Neural crest cell (in vitro differentiated cells): ENCODE measurements at places on chromosomes 4 and X.

- no peak for DNase-seq
These were observed 160.5 kb upstream of the AGTR2 start for GRCh38 chrX:116009861-116010710.

DNA sequence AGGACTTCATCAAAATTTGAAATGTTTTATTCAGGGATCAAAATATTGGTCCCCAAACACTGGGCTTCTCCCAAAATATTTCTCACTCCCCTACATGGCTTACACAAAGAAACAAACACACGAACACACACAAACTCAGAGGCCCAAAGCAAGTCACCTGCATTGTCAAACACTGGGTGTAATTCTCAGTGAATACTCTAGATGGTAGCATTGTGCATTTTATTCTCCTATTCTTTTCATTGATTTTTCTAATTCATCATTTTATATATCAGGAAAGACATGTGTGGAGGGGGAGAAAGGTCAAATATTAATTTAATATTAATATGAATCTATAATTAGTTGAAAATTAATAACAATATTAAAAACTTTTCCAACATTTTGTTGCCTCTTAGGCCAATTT, 72.3 kb upstream of the TNMD start:
- DNase-seq = no peak

- DNase-seq = no peak
These were observed 72.6 kb upstream of the PPARGC1A start for GRCh38 chr4:23962462-23962861.

- no peak for DNase-seq
These were observed 11.8 kb downstream of the CLCN5 start for GRCh38 chrX:49934148-49934547.

GRCh38 chrX:149521438-149521837, 16.3 kb upstream of the IDS start:
- DNase-seq = no peak

DNA sequence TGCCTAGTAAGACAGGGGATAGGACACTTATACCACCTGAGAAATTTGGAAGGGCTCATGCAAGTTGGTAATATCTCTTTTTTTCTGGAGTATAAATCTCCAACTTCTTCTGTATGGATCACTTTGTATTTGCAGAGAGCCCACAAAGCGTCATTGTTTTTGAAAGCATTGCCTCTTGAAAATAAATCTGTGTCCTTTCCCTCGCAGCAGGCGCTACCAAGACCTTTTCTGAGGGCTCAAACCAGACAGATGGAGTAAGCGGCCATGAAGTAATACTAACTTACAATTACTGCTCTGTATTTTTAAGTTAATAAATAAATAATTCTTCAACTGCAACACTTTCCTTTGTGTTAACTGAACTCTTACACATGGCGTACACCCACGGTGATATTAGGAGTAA, 56.0 kb upstream of the FBXW7 start:
- DNase-seq = no peak

GRCh38 chrX:34638116-34638515, 19.0 kb downstream of the TMEM47 start:
- peak; percentile 26 for DNase-seq
